ENCODE measurements at places on chromosomes 1 and 21.

DNA sequence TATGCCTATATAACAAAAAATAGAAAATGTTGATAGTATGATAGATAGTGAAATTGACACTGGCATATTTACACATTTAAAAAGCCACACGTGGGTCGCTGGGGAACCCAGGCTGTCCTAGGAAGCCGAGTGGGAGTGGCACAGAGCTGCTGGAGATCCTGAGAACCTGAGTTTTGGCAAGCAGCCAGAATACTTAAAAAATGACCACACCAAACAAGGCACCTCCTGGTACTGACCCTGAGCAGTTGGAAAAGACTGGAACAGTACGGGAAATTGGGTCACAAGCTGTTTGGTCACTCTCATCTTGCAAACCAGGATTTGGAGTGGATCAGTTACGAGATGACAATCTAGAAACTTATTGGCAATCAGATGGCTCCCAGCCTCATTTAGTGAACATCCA is 111.5 kb downstream of the ZFYVE9 start:
- peak; percentile 68 for DNase-seq

- no peak for DNase-seq
These were observed 105.5 kb downstream of the FASLG start for GRCh38 chr1:172764378-172764777.

DNA sequence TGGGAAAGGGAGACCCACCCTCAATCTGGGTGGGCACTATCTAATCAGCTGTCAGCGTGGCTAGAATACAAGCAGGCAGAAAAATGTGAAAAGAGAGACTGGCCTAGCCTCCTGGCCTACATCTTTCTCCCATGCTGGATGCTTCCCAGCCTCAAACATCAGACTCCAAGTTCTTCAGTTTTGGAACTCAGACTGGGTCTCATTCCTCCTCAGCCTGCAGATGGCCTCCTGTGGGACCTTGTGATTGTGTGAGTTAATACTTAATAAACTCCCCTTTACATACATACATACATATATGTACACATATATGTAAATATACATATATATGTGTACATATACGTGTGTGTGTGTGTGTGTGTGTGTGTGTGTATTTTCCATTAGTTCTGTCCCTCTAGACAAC is 207.1 kb downstream of the BRINP2 start:
- no peak for DNase-seq

- no peak for DNase-seq
These were observed 41.4 kb downstream of the URB1 start for GRCh38 chr21:32351428-32351827.

GRCh38 chr21:27498025-27498424 is 531.1 kb upstream of the ADAMTS5 start:
- DNase-seq, result no peak

DNA sequence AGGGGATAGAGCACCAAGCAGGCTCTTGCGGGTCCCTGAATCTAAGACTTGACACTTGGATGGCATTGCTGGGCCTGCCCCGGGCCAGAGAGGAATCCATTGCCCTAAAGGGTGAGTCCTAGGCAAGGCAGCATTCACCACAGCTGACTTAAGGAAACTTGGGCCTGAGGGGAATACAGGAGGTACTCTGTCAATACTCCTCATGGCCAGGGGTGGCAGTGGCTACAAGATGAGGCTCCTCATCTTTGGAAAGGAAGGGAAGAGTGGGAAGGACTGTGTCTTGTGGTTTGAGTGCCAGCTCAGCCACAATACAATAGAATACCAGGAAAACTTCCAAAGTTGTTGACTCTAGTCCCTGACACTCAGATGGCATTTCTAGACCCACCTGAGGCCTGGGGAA is 5.1 kb downstream of the KRTAP22-1 start:
- DNase-seq, result no peak

GRCh38 chr1:203667616-203668015 is 41.0 kb downstream of the ATP2B4 start:
- no peak for DNase-seq

DNA sequence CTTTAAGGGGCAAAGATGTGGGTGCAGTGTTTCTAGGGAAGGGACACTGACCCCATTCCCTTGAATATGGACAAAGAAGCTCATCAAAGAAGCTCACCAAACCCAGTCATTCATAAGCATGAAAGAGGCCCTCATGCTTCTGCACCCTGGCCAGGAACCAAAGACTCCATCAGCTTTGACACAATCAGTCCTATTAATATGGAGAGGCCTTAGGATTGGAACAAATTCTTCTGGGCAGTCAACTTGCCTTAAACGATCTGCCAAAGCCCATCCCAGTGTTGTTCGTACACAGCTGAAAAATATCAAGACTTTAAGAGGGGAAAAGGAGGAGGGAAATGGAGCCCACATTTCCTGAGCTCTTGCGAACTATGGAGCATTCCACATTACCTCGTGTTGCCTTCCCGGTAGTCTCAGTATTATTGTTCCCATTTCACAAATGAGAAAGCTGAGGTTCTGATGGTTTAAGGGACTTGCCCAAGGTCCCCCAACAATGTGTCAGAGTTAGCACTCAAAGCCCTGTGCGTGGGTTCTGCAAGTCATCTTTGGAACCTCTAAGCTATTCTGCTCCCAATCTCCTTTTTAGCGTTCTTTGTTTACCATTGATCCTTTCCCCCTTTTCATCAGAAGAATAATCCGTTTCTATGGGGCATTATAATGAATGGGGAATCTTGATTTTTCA is 161.9 kb downstream of the ZBTB18 start:
- DNase-seq, result no peak

DNA sequence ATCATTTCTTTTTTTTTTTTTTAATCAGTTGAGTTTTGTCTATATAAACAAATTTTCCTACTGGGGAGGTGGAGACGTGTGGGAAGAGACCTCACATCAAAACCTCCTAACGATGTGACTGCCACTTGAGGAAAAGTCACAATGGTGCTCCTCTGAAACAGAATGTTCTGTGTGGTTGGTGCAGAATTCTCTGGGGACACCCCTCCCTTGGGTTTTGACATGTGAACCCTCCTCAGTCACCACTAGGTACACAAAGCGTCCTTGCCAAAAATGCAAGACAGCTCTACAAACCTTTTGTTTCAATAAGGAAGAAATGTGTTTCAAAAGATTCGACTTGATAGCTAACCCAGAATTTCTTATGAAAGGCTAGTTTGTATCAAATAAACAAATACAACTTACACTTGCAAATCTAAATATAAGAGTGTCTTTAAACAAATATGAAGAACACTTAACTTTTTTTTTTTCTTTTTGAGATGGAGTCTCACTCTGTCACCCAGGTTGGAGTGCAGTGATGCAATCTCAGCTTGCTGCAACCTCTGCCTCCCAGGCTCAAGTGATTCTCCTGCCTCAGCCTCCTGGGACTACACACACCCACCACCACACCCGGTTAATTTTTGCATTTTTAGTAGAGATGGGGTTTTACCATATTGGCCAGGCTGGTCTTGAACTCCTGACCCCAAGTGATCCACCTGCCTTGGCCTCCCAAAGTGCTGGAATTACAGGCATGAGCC is 9.3 kb downstream of the SLC25A24 start:
- peak; percentile 28 for DNase-seq

- DNase-seq, result no peak
These were observed 321.0 kb downstream of the PTBP2 start for GRCh38 chr1:97042551-97042950.

DNA sequence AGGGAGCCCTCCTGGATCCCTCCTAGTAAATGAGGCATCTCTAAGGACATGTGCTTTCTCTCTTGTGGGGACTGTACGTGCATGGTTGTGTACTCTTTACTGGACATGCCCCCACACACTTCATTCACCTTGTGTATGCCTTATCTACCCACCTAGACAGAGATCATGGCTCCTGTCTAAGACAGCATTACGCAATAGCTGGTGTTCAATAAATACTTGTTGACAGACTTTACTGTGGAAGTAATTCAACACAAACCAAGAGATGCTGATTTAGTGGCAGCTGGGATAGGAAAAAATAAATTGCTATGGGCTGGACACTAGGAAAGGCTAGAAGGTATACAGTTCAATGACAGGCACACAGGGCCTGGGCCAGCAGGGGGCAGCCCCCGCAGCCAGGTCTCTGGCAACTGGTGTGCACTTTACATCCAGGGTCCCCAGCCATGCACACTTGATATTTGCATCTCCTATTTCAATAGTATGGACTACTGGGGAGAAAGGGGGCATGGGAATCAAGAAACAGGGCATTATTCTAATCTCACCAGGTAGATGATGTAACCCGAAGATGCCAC is 24.2 kb downstream of the TRABD2B start:
- peak; percentile 29 for DNase-seq

DNA sequence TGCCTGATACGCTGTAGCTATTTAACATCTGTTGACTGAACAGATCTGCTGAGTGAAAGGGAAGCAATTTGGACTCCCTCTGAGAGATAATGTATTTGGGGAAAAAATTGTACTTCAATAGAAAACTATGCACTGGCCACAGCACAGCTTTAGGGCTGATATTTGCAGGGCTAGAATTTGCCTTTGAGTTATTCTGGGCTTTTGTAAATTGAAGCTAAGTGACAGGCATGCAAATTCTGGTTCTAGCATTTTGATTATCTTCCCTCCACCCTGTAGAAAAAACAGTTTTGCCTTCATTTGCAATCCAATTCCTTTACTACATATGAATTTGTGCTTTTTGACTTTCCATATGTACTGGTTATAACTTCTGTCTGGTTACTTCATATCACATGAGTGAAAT is 7.9 kb downstream of the KYAT3 start:
- no peak for DNase-seq

DNA sequence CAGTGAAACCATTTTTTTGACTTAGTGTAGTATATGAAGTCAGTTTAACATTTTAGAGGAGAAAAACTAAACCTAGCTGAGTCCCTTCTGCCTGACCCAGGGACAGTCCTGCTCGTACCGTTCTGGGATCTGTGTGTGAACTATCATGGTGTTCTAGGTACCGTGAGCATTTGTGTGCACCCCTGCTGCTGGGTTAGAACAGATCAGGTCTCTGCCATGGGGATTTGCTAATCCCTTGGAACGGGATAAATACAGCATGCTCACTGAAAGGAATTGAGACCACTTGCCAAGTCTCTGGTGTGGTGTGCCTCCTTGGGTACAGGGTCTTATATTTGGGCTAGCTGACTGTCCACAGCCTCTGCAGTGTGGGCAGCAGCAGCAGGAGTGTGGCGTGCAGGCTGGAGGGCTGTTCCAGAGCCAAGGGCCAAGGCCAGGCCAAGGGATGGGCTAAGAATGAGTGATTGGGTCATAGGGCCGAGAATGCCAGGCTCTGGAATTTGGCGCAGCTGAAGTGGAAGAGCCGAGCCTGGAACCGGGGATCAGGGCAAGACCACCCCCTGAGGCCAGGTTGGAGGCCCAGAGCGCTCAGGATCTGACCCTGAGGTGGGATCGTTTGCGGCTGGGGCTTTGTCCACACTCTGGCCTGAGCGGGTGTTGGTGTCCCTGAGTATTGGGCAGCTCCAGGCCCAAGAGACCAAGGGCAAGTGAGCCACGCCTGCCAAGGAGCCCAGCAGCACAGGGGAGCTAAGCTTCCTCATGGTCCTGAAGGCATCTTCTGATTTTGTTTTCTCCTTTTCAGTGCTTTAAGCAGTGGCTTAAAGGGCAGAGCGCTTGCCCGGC is 66.3 kb downstream of the VPS26C start:
- no peak for DNase-seq

DNA sequence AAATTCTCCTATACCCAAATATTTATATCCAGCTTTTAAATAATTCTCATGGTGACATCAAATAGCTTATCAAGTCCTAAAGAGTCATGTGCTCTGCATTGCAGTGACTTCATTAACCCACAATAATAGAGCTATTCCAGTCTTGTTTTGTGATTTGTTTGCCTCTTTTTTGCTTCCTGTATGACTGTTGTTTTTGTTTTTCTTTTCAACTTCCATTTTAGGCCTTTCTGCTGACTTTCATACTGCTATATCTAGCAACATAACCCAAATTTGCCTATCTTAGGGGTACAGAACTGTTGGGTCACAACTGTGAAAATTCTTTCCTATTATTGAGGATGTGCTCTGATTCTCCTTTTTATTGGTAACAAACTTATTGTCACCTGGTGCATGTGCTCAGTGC is 30.3 kb downstream of the SPATA17 start:
- DNase-seq, result no peak

- DNase-seq, result peak; percentile 82
These were observed 642 bp upstream of the NT5C1A start for GRCh38 chr1:39672551-39672947.
